Renal cortical epithelial cell (primary cell): ENCODE measurements at places on chromosomes 1 and 21. TPM values are rescaled to one million over a fixed set of nuclear protein-coding genes. Genes with fewer than 3 reads are reported as not detected.

DNA sequence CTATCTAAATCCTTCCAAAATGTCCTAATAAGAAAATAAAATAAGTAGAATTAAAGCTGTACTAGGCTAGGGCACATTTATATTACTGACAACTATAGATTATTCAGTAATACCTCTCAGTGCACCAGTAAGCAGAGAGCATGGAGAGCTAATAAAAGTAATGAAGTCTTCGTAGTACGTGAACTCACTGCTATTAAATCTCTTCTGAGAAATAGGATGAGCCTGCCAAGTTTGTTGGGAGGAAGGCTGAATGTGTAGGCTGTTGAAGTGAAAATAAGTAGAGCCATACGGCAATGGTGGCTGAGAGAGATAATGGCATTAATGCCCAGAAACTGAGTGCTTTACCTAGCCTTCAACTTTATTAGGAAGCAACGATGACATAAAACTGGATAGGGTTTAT, 73.9 kb upstream of the NR5A2 start:
- no peak for DNase-seq

DNA sequence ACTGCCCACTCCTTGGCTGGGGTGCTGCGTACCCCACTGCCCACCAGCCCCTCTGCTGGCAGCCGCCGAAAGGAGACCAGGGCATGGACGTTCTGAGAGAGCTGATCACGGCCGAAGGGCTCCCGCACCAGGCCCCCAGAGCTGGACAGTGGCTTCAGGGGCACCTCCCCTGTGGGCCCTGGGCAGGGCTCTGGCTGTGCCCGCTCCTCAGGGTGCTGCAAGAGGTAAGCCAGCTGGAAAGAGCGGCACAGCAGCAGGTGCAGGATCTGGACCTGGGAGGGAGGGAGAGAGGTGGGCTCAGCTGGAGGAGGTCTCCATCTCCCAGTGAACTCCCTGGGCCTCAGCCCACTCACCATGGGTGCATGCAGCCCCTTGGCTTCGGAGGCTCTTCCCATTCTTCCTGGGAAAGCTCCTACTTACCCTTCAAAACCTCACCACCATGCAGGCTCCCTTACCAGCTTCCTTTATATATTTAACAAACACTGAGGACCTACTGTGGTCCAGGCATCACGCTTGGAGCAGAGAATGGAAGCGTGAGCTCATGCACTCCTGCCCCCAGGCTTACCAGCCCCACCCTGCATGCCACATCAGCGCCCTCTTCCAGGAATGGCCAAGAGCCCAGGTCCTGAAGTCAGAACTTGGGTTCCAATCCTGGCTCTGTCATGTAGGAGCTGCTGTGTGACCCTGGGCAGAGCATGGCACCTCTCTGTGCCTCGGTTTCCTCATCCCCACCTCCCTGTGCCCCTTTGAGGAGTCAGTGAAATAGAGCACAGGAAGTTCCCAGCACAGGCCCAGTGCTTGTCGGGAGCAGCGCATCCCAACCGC, 6.8 kb upstream of the KIF17 start:
- no peak for DNase-seq

- peak; percentile 68 for DNase-seq
These were observed 34.1 kb downstream of the TP53BP2 start for GRCh38 chr1:223811634-223812101.

DISP1 gene
- 2.8 and 13.5 TPM in 2 replicates for total RNA-seq

PLA2G5 gene
- not detected in 2 replicates for total RNA-seq
